ENCODE measurements at places on chromosomes 6 and 20. TPM values are rescaled to one million over a fixed set of nuclear protein-coding genes. Genes with fewer than 3 reads are reported as not detected.

The BPI gene
- total RNA-seq, result not detected

The PXT1 gene
- total RNA-seq, result 0.07 TPM

The TULP1 gene
- total RNA-seq, result not detected

The SLC52A3 gene
- total RNA-seq, result not detected

The OPN5 gene
- not detected for total RNA-seq

The SEMG1 gene
- total RNA-seq, result not detected

The BCL2L1 gene
- 81.2 TPM for total RNA-seq

The ZBTB12 gene
- 3.5 TPM for total RNA-seq

The HRH3 gene
- not detected for total RNA-seq

The SLX4IP gene
- total RNA-seq, result 2.8 TPM

The BNIP5 gene
- not detected for total RNA-seq

The CNR1 gene
- not detected for total RNA-seq

The KIF25 gene
- total RNA-seq, result not detected

- DNase-seq, result no peak
Measured at GRCh38 chr6:99426451-99426757, 1.3 kb upstream of the PNISR start.

DNA sequence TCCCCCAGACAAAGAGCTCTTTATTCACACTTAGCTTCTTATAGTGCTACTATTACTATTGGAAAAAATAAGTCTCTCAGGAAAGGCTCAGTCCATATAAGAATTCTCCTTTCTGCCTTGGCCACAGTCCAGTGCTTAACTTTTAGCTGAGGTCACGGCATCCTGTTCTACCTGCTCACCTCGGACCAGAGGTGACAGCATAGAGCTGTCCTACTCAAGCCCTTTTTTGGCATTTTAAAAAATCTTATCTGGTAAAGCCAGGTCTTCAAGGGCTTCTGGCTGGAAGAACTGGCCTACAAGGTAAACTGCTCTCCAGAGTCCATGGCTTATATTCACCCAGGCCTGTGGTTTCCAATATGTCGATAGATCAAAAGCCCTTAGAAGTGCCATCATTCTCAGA is 109.7 kb downstream of the RCAN2 start:
- no peak for DNase-seq

DNA sequence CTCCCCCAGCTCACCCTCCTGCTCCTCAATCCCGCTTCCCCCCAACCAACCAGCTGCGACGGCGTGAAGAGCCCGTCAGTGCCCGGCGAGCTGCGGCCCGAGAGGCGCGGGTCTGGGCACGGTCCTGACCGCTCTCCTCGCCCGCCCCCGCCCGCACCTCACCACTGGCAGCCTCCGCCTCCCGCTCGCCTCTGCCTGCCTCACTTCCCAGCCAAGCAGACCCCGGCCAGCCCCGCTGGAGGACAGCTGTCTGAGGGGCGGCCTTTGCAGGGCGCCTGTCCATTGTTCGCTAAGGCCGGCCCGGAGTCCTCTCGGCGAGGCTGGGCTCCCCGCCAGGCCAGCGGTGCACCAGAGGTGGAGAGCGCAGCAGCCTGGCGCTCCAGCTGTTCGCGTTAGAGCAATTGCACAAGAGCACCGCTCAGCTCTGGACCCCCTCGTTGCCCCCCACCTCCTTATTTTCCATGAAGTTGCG is 1.3 kb downstream of the SOBP start:
- DNase-seq, result no peak

DNA sequence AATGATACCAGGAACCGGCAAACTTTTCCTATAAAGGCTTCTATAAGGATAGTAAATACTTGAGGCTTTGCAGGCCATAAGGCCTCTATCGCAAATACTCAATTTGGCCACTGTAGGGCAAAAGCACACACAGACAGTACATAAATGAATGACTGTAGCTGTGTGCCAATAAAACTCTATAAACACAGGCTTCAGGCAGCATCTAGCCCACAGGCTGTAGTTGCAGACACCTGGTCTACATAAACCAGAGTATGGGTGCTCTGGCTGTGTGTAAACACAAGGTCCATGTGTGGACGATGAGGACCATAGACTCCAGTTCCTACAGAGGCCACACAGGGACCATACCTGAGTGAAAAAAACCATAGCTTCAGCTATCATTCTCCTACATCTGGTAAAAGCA is 52.2 kb downstream of the ZMYND8 start:
- DNase-seq, result no peak

DNA sequence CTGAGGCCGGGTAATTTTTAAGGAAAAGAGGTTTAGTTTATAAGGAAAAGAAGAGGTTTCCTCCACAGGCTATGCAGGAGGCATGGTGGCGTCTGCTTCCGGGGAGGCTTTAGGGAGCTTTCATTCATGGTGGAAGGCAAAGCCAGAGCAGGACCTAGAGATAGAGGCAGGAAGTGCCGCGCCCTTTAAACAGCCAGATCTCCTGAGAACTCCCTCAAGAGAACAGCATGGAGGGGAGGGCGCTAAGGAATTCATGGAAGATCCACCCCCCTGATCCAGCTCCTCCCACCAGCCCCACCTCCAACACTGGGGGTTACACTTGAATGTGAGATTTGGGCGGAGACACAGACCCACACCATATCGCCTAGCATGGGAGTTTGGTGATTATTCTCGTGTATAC is 13.9 kb upstream of the DACT2 start:
- DNase-seq, result no peak

DNA sequence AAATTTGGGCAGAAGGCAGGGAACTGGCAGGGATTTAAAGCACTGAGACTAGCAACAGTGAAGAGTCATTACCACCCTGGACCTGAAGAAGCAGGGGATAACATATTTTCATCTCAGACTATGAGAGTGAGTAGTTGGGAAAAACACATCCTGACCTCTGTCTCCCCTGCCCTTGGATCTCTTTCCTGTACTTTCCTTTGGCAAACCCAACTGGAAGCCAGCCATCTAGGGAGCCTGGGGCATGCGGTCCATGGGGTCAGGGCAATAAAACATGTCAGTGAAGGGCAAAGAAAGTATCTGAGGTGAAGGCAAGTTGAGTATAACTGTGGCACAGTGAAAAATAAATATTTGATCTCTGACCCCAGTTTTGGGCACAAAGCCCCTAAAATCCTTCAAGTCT is 698.2 kb downstream of the DOK5 start:
- DNase-seq, result no peak

DNA sequence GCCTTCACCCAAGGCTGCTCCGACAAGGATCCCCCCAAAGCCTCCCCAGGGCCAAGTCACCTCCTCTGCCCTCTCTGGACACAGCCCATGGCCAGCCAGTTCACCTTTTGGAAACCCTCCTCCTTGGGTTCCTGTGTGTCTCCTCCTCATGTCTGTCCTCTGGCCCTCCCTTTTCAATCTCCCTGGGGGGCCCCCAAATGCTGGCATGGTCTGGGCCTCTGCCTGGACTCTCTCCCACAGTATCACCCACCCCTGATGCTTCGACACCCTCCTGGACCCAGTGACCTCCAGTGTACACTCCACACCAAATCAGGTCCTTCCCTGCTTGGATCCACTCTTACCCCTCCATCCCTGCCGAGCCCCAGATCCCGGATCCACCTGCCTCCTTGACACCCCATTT is 46.7 kb upstream of the NNAT start:
- no peak for DNase-seq

GRCh38 chr6:124273701-124274100 is 470.0 kb downstream of the NKAIN2 start:
- DNase-seq, result no peak

GRCh38 chr6:28542440-28543296 is 17.0 kb downstream of the GPX5 start:
- DNase-seq, result no peak

- no peak for DNase-seq
Measured at GRCh38 chr6:136751522-136751956, 40.7 kb downstream of the MAP3K5 start.

- DNase-seq, result no peak
Measured at GRCh38 chr6:146472918-146473317, 70.7 kb upstream of the RAB32 start.

DNA sequence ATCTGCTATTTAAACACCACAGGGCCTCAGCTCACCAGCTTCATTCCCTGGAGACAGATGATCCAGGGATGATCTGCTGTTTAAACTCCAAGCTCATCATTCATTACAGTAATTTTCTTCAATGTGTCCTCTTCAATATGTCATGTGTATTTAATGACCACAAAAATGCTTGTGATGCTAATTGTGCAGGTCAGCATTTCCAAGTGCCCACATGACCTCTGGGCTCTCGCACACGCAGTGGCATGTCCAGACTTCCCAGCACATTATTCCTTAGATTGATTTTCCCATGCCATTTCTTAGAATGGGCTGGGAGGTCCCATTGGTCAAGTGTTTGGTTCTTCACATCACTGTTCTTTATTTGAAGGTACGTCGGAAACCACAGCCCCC is 434.4 kb downstream of the HAO1 start:
- DNase-seq, result no peak

GRCh38 chr20:58692579-58693225 is at the start of gene NPEPL1:
TSS of gene NPEPL1 (plus strand) at chr20:58692800. CDS start at chr20:58692901, 101 bp downstream.
- peak; percentile 36 for DNase-seq

GRCh38 chr6:130466052-130466747 is 100.4 kb downstream of the TMEM200A start:
- DNase-seq, result no peak

DNA sequence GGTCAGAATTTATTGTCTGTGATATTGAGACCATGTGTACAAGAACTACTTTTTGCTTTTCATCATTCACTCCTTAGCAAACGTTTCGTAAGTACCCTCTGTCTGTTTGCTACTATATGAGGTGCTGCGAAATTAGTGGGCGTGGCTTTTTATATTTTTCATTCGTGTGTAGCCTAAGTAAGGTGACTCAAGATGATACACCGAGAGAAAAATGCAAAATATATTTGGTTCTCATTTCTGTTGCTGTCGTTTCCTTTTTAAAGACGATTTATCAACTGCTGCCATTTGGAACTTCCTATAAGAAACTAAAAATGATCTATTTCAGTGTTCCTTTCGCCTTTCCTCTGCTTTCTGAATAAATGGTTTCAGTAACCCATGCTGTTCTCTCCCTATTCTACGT is 61.2 kb downstream of the VAPB start:
- DNase-seq, result no peak

GRCh38 chr20:51061418-51062045 is 38.6 kb upstream of the KCNG1 start:
- DNase-seq, result no peak

DNA sequence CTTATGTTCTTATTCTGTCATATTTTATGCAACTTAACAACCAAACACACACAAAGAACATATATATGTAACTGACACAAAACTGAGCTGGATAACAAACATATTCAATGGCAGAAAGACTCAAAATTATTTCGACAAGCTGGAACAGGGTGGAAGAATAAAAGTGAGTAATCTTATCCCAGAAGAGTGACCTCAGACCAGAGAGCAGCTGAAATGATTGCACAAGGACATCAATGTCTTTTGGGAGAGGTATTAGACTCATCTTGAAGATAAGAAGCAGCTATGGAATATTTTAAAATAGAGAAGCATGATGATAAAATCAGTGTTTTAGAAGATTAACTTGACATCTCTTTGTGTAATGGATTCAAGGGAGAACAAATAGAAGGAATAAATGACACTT is 191.6 kb upstream of the PRDM1 start:
- no peak for DNase-seq

DNA sequence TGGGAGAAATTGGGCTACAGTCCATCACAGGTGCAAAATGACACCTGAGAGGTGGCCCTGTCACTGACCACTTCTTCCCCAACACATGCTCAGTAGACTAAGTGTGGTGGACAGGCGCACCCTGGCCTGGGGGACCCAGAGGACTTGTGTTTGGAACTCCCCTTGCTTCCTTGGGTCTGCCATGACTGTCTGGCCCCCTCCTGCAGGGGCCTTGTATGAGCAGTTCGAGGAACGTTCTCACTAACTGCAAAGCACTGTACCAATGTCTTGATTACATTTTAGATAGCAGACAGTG is 4.0 kb upstream of the PCK1 start:
- DNase-seq, result no peak

- DNase-seq, result peak; percentile 95
Measured at GRCh38 chr20:47334022-47334551, 22.4 kb downstream of the ZMYND8 start.

DNA sequence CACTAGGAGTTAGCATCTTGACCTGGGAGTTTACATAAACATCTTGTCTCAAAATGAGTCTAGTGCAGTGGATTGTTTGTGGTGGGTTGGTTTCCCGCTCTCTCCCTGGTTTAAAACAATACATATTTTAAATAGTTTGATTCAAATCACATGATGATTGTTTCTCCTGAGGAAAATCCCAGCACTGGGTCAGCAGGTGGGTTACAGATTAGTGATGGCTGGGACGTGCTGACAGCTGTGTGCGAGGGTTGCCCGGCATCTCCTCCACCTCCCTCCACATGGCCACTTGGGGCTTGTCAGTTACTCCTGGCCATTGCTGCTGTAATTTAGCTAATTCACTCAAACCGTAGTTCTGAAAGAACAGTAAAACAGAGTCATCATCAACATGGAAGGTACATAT is 306.4 kb upstream of the CITED2 start:
- no peak for DNase-seq

GRCh38 chr20:50814438-50815161 is 19.7 kb downstream of the BCAS4 start:
- DNase-seq, result no peak

GRCh38 chr20:47585087-47585747 is 83.5 kb downstream of the NCOA3 start:
- no peak for DNase-seq

DNA sequence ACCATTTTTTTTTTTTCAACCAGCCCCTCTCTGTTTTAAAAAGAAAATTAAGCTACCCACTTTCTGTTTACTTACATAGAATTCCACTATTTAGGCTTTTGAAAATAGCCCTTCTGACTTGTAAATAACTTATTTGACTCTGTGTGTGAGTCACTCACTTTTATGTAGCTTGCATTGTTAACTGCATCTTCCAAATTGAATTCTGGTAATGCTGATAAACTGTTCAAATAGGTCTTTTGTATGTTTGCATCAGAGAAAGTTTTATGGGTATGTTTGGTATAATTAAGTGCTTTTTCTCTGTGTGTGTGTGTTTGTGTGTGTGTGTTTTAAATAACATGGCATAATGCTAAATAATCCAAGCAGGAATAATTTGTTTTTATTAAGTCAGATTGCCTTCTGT is 360.1 kb downstream of the PLCB1 start:
- no peak for DNase-seq

DNA sequence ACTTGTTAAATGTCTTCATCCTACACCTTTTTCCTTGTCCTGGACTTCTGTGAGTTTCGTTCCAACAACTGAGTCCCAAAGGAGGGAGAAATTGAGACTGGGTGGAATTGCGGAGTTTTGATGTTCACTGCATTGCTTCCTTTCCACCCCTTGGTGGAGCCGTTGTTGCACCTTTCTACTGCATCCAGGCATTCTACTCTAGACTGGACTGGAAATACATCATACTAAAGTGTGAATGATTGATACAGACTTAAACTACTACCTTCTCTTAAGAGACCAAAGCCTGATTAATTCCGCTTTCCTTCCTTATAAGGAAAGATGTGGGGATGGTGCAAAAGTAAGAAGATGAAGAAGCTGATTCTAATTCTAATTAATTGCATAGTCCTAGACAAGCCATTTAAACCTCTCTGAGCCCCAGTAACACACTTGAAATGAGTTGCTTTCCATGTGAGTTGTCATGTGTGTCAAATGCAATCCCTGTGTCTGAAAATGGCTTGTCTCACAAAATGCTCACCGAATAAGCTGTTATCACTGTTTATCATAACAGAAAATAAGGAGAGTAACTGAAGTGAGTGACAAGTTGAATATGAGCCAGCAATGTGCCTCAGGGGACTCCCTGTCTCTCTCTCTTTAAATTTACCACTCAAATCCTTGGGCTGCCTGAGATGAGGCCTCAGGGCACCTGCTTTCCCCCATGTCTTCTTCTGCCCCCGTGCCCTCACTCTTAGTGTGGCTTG is 338.3 kb upstream of the CHD6 start:
- DNase-seq, result no peak

- no peak for DNase-seq
Measured at GRCh38 chr6:105807905-105808304, 278.2 kb upstream of the PRDM1 start.
